GM12891 (cell line): ENCODE measurements at places on chromosomes 2 and 18.

- no peak for DNase-seq
Measured at GRCh38 chr2:79041032-79041448, 15.5 kb downstream of the REG3G start.

GRCh38 chr2:165114346-165114939 is 89.4 kb downstream of the SCN3A start:
- no peak for DNase-seq

DNA sequence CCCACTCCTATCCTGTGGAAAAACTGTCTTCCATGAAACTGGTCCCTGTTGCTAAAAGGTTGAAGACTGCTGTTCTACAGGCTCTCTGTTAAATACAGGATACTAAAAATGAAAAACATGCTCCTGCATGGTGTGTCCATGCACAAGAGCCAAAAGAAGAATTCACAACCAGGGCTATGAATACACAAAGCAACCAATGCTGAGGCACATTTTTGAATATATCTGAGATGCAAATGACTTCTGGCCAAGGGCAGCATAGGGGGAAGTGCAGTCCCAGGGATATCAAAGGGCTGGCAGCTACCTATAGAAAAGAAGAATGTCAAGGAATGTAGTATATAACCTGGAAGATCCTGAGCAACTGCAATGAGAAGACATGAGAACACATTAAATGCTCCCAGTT is 6.6 kb downstream of the NEMP2 start:
- no peak for DNase-seq

- no peak for DNase-seq
Measured at GRCh38 chr2:232211743-232212686, 166.5 kb upstream of the ALPP start.
